ENCODE measurements at places on chromosomes 11 and 22.
A peak's percentile ranks its signal among the peaks of the same experiment; 100 is the strongest.

DNA sequence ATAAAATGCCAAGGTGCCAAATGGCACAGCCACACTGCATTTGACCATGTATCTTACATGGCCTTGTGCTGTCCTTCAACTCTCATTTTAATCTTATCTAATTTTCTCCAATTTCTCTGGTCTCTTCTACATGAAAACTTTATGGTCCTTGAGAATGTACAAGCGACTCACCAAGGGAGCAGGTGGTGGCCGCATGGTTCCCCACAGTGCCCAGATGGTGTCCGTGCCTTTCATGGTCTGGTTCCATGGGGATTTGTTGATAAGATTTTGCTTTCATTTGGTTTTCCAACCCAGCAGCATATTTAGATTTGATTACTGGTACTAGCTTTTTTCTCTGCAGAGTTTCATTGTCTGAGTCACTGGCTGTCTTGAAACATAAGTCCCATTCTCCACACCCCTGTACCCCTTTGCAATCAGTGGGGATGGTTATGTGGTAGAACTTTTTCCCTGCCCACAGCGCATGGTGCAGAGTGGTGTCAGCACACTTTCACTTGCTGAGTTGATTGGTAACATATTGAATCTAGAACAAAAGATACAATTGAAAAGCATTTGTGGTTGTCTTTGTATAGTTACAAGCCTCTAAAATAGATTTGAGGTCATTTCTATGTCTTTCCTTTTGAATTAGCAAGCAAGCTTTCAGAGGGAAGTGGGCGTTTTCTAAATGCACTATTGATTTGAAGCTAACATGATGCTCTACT, 24.1 kb downstream of the ZNRF3 start:
- no peak for DNase-seq

- no peak for DNase-seq
Measured at GRCh38 chr11:86812981-86813380, 12.6 kb downstream of the PRSS23 start.

GRCh38 chr22:48704335-48704734, 1123.3 kb downstream of the BRD1 start:
- no peak for DNase-seq

GRCh38 chr11:63905179-63905578, 11.8 kb downstream of the RCOR2 start:
- no peak for DNase-seq

DNA sequence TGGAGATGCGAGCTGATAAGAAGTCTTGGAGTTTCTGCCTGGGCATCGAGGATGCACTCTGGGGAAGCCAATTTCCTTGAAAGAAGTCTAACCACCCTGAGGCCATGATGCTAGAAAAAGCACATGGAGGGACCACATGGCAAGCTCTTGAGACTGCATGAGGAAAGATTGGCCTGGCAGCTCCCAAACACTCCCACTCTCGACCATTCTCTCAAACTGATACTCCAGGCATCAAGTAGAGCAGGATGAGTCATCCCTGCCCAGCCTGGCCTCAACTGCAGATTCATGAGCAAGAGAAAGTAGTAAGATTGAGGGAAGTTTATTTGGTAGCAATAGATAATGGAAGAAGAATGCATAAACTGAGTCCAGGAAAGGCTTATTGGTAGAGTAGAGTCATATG, 194.3 kb downstream of the KIF18A start:
- no peak for DNase-seq

DNA sequence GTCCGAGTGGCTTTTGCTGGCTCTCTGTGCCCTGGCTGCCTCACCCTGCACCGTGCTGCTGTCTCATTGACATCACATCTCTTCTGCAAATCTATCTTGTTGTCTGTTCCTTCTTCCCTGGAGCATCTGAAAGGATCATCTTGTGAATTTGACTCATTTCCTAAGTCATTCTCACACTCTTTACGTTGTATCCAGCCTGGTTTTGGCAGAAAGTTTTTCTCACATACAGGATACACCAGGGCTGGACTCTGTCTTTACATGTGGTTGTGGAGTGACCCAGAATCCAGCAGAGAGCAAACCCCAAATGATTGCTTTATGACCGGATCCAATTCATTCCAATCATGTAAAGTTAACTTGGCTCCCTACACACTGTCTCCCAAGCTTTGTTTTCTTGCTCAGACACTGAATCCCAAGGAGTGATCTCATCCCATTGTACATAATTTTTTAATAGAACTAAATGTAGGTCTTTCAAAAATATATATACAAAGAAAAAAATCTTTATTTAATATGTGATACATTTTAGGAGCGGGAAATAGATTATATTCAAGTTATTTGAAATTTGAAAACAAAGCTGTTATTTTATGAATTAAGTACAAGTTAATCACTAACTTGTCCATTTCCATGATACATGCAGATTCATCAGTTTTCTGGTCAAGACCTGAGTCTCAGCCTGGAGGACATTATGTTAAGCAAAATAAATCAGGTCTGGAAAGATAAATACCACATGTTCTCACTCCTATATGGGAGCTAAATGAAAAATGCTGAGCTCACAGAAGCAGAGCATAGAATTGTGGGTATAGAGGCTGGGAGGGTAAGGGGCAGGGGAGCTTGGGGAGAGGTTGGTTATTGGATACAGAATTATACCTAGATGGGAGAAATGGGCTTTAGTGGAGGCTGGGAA, 2.9 kb upstream of the RFPL1 start:
- no peak for DNase-seq

DNA sequence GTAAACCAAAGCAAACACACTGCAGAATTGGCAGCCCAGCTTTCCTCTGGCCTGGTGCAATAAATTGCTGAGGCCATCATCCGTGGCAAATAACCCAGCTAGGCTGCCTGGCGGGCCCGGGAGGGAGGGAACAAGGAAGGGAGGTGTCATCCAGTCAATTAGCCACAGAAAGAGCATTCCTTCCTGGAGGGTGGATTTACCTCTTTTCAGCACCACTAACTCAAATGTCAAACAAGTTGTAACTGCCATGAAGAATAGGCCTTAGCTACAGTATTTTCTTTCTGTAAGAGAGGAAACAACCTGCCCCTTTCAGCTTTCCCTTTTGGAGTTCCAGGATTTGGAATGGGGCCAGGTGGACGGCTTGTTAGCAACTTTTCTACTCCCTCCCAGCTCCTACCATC, 163.8 kb upstream of the BDNF start:
- DNase-seq, result no peak

DNA sequence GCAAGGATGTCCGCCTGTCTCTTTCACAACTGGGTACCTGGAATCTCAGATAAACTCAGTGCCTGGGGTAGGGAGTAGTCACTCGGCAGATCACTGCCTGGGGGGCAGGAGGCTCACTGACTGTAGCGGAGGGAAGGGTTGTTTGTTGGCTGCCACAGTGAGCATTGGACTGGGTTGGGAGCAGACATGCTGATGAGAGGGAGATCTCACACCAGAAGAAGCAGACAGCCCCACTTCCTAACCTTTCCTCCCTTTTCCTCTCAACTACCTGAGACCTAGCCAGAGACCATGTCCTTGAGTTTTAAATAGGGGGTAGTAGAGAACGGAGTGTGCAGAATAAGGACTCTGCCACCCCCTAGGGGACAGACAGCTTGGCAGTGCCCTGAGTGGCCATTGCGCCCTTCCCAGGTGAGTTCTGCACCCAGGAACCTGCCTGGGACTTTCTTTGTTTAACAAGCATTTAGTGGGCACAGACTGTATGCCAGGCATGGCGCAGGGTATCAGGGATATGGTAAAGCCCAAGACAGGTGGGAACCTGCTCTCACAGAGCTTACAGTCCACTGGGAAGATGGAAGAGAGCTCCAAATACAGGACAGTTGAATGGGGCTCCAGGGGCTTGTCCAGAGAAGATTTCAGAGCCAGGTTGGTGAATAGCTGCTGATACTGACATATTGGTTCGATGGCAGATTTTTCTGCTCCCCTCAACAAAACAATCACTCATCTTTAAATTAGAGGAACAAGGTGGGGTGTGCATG, 115.7 kb upstream of the NNMT start:
- peak; percentile 39 for DNase-seq

GRCh38 chr11:68297052-68297378, 15.4 kb upstream of the LRP5 start:
- no peak for DNase-seq

DNA sequence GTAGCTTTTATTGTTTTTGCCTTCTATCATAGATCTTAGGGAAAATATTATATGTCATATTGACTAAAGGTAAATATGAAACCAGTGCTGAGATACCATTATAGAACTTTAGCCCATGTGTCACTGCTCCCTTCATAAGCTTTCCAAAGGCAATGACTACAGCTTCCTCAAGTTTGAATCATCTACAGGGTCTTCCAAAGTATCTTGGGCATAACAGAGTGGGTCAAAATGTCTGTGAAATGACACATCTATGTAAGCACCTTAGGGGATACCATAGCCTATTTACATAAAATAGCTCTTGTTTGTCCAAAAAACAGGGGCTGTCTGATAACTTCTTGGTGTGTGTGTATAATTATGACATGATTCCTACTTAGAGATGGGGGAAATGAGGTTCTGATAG, 52.5 kb downstream of the RELT start:
- DNase-seq, result no peak

DNA sequence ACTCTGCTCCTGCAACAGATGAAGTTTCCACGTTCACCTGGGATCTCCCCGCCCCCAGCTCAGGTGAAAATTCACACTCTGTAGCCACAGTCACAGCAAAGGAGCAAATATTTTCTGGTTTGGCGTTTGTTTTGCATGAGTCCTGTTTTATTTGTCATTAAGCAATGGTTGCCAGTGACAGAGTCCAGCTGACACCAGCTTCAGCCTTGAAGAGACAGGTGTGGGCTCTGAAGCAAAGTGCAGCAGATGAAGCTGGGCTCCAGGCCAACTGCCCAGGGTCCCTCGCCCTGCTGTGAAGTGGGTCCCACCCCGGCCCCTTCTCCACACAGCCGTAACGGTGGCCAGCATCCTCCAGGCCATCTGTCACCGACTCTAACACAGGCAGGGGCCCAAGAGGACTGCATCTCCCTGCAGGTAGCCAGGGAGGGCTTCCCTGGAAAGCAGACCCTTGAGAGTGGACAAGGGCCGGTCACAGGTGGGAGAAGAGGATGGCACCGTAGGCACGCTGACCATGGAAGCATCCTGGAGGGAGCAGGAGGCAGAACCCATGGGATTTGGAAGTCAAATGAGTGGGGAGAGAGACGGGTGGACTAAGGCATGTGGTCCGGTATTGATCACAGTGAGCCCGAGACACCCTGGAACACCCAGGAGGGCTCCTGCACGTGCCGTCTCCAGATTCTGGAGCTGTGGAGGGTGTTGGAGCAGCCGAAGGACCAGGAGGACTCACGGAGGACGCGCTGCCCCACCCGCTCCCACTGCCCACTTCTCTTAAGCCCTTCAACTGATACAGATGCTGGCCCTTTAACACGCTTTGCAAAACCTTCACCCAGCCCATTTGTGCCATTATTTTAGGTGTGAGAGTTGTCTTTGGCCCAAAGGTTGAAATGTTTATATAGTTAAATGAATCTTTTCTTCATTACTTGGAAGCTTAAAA, 294.5 kb downstream of the BRD1 start:
- no peak for DNase-seq

DNA sequence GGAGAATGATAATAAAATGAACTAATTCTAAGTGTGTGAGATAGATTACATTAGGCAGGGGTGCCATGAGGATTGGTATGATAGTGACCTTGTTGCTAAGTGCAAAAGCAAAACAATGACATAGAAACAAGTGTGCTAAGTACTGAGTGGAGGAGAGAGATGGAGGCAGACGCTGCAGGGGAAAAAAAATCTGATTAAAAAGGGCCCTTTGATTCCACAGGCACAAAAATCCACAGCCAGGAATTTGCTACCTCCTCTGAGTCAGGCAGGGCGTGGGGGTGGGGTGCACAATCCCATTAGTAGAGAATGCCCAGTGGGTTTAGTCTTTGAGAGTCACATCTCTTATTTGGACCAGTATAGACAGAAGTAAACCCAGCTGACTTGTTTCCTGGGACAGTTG, at the start of gene CNTF:
TSS of gene CNTF (plus strand) at position 322 of the 400 bp plus-strand sequence. CDS start 88 bp downstream, outside the sequence.
- DNase-seq, result no peak

- no peak for DNase-seq
Measured at GRCh38 chr22:50727678-50728522, 10.1 kb upstream of the ACR start.

- no peak for DNase-seq
Measured at GRCh38 chr11:82718307-82718706, 15.4 kb downstream of the FAM181B start.

DNA sequence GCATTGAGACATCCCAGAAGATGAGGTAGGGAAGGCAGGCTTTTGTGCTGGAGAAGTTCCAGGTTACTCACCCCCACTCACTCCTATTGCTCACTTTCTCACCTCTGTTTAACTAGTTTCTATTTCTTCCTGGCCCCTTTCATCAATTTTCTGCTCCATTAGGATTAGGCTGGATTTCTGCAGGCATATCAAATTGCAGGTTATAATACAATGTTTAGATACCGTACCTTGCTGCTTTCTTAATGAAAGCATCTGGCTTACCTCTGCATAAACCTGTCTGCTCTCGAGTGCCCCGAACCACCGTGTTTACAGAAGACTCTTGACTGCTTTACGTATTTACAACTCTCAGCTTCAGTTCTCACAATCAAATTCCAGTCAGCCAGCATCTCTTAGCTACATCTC, 173.7 kb downstream of the ADAMTS15 start:
- DNase-seq, result no peak

DNA sequence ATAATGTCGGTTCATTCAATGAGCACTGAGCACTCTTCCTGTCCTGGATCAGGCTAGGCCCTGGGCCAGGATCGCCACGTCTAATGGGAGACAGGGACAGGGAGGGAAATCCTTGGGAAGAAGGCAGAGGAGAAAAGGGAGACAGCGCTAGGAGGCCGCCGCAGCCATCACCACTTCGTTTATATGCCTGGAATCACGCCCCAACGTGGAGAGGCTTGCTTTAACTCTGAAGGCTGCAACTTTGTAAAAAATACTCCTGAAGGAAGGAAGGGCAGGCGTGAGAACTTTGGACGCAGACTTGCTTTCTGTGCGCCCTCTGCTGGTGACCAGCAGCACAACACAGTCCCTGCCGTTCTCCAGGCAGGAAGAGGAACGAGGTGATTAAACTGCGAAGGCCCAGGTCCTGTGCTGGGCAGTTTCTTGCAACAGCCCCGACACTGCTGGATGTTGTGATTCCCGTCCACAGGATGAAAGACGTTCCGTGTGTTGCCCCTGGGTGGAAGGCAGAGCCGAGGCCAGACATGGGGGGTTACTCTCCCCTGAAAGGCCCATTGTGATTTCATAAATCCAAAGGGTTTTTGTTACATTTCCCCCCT, 22.1 kb downstream of the RIBC2 start:
- no peak for DNase-seq

DNA sequence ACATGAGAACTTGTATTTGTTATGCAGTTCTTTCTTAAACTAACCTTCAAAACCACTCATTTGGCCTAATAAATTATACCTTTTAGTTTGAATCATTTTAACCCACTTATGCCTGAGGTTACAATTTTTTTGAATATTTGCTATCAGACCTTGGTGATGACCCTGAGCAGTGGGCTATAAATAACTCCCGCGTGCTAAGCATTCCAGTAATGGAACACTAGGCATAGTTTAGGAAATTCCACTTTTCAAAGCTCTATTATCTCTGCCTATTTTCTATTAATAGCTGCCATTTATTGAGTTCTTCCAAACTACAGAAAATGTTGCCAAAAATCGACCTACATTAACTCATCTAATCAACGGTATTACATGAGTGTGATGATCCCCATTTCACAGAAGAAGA, 993.4 kb upstream of the FAT3 start:
- DNase-seq, result no peak

Measured in NCI-H1417 treated with DMSO at 0.1 percent for 48 hours (cell line).